ENCODE measurements at places on chromosomes 3 and 15.

- peaks cover 11% of the 10 kb centered on the region for H3K4me1 ChIP-seq
- H3K27me3 ChIP-seq = no peaks in the 10 kb centered on the region
- no peak overlapping the region for H3K4me3 ChIP-seq
- H3K36me3 ChIP-seq = peaks cover 16% of the 10 kb centered on the region
- H3K27ac ChIP-seq = peak overlapping the region; percentile 2
Observed at GRCh38 chr3:186540221-186540834, 3.9 kb downstream of the CRYGS start.

- DNase-seq = no peak
- no peak overlapping the region for H3K4me3 ChIP-seq
- no peak overlapping the region for H3K27ac ChIP-seq
- H3K4me1 ChIP-seq = no peaks in the 10 kb centered on the region
- H3K27me3 ChIP-seq = no peaks in the 10 kb centered on the region
Observed at GRCh38 chr3:128489927-128490649, 2.9 kb downstream of the GATA2 start.

DNA sequence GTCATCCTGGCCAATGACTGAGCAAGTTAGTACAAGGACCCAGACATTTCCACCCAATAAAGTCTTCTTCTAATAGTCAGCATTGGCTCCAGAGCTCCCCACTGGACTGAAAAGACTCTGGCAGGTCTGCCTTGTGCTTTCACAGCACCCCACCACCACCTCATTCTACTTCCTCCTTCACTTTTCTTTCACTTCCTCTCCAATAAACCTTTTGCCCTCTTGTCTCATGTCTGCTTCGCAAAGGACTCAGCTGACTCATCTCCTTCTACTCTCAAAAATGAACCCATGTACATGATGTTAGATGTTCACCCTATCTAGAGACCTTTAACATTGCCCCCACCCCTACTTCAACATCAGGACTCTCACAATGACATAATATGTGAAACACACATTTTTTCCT is 181.0 kb upstream of the PPP2R3A start:
- H3K27ac ChIP-seq = no peak overlapping the region
- H3K27me3 ChIP-seq = no peaks in the 10 kb centered on the region
- H3K36me3 ChIP-seq = no peaks in the 10 kb centered on the region
- DNase-seq = peak; percentile 85

DNA sequence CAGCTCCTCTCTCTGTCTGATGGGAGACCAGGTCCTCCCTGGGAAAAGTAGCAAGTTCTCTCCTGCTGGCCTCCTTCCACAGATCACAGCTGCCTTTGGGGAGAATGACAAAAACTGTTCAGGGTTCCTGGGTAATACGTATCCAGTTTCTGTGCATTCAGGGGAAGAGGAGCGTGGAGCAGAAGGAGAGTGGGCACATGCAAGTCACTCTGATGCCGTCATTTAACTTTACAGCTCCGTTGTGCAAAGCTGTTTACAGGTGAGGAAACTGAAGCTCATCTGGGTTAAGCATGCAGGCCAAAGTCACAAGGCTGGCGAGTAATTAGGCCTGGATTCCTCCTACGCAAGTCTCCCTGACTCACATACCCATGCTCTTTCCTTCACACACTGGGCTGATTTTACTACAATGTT is 7.5 kb upstream of the TM4SF1 start:
- H3K4me3 ChIP-seq = no peak overlapping the region
- H3K27me3 ChIP-seq = no peaks in the 10 kb centered on the region
- H3K36me3 ChIP-seq = no peaks in the 10 kb centered on the region
- no peak for DNase-seq
- H3K27ac ChIP-seq = no peak overlapping the region

DNA sequence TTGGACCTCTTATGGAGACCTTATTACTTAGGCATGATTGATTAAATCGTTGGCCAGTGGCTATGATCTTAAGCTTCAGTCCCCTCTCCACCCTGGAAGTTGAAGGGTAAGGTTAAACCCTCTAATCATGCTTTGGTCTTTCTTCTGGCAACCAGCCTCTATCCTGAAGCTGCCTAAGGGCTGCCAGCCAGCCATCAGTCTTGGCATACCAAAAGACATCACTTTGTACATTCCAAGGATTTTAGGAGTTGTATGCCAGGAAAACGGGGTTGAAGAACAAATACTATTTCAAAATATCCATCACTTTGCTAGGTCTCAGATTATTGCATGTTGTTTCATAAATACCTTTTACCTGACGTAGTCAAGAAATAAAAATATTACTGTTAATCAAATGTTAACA is 28.9 kb downstream of the UBE2E2 start:
- no peak overlapping the region for H3K4me3 ChIP-seq
- no peaks in the 10 kb centered on the region for H3K36me3 ChIP-seq
- H3K27me3 ChIP-seq = no peaks in the 10 kb centered on the region
- H3K27ac ChIP-seq = no peak overlapping the region
- H3K4me1 ChIP-seq = no peaks in the 10 kb centered on the region

DNA sequence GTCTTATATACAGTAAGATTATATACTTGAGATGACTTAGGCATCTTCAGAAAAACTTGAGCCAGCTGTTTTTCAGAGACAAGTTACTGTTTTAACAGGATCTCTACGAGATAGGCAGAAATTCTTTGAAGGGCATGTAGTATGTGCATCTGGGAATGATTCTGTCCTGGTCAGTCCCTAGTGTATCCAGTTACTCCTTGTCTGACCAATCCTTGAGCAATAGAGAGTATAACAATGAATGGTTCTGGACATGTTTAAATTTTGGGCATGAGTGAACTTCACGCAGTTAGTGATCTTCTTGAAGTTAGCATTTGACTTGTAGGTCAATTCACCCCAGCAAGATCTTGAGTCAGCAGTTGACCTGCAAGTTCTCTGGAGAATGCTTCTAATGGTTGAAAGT is 24.7 kb upstream of the HHLA2 start:
- H3K27ac ChIP-seq = no peak overlapping the region
- no peaks in the 10 kb centered on the region for H3K4me1 ChIP-seq
- no peaks in the 10 kb centered on the region for H3K27me3 ChIP-seq
- H3K36me3 ChIP-seq = no peaks in the 10 kb centered on the region
- DNase-seq = no peak

DNA sequence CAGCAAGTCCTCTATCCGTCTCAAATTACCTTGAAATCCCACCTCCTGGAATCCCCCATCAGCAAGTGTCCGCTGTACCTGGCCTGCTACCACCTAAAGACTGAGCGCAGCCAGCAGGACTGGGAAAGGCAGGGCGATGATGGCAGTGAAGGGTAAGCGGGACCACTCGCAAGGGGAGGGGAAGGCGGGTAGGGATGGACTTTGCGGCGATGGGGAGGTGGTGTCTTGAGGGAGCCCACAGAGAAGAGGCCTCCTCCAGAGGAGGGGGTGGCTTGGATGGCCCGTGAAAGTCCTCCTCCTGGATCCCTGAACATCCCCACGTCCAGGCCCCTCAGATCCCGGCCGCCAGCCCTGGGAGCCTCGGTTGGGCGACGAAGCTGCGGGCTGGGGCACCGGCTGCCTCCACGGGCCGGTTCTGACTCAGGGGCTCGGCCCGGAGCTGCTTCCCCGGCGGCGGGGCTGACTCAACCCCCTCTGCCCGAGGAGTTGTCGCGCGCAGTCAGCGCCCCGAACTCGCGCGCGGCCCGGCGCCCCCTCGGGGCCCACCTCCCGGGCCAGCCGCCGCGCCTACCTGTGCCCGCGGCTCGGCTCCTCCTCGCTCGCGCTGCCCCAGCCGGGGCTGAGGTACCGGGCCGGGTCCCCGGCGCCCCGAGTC is 512 bp downstream of the LARP6 start:
- no peak for DNase-seq
- no peaks in the 10 kb centered on the region for H3K27me3 ChIP-seq
- H3K36me3 ChIP-seq = no peaks in the 10 kb centered on the region
- H3K4me3 ChIP-seq = no peak overlapping the region
- H3K4me1 ChIP-seq = peaks cover 2% of the 10 kb centered on the region
- no peak overlapping the region for H3K27ac ChIP-seq

- H3K27ac ChIP-seq = no peak overlapping the region
- H3K36me3 ChIP-seq = no peaks in the 10 kb centered on the region
- DNase-seq = no peak
- H3K4me1 ChIP-seq = no peaks in the 10 kb centered on the region
Observed at GRCh38 chr15:27086149-27086548, 115.2 kb downstream of the GABRG3 start.

- H3K4me3 ChIP-seq = no peak overlapping the region
- no peaks in the 10 kb centered on the region for H3K27me3 ChIP-seq
- H3K4me1 ChIP-seq = no peaks in the 10 kb centered on the region
- DNase-seq = no peak
- H3K27ac ChIP-seq = no peak overlapping the region
Observed at GRCh38 chr3:126546013-126546412, 12.7 kb downstream of the C3orf22 start.

DNA sequence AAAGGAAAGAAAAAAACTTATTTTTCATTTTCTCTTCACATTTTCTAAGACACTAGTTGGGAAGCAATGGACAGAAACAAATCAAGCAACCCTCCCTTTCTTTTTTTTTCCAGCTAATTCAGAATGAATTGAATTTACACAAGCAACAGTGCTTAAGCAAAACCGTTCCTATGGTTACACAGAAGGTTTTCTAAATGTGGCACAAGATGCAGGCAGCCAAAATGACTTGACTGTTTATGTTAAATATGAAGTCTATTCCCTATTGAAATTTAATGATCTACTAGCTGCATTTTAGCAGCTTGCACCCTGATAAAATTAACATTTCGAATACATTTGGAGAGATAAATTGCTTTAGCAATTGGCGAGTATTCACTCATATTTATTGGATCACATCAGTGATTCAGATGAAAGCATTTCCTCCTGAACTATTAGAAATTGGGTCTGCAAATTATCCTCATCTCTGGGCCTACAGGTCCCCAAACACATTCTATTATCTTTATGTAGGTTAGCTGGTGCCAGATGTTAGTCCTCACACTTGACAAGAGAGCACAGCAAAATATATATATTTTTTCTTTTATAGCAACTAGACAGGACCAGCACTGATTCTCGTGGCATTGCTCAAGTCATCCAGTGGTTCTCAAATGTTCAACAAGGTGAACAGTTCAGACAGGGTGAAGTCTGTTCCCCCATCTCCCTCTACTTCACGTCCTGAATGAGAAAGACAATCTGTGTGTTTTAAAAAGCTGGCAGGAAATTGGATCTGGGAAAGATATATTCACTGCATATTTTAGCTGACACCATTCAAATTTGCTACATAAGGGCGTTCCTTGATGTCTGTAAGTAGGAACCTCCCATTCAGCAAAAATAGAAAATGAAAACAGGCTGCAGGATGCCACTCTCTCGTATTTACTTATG is 463.6 kb upstream of the KCNMB2 start:
- H3K4me1 ChIP-seq = no peaks in the 10 kb centered on the region
- no peaks in the 10 kb centered on the region for H3K27me3 ChIP-seq
- H3K27ac ChIP-seq = no peak overlapping the region
- DNase-seq = no peak
- H3K36me3 ChIP-seq = no peaks in the 10 kb centered on the region
- no peak overlapping the region for H3K4me3 ChIP-seq

DNA sequence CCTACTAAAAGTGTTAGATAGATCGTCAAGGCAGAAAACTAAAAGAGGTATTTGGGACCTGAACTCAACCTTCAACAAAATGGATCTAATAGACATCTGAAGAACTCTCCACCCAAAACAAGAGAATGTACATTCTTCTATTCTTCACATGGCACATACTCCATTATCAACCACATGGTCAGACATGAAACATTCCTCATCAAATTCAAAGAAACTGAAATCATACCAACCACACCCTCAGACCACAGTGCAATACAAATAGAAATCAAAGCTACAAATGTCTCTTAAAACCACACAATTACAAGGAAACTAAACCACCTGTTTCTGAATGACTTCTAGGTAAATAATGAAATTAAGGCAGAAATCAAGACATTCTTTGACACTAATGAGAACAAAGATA is 984.1 kb upstream of the GBE1 start:
- DNase-seq = no peak
- no peaks in the 10 kb centered on the region for H3K36me3 ChIP-seq
- H3K4me3 ChIP-seq = no peak overlapping the region
- no peaks in the 10 kb centered on the region for H3K27me3 ChIP-seq
- H3K4me1 ChIP-seq = no peaks in the 10 kb centered on the region

DNA sequence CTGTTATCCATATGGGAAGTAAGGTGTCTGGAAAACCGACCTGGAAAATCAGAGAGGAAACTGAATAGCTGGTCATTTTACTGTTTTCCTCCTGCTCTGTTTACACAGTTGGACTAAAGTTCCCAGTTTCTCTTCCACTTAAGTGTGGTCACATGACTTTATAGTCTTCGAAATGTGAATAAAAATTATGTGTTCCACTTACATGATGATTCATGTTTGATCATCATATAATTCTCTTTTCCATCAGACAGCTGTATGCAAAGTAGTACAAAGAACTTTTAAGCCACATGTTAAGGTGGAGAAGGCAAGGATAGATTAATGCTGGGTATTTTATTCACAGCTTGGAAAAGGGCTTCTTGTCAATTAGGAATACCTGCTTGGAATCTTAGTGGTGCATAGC is 525.5 kb upstream of the BCHE start:
- no peaks in the 10 kb centered on the region for H3K27me3 ChIP-seq
- no peak for DNase-seq
- H3K36me3 ChIP-seq = no peaks in the 10 kb centered on the region
- H3K4me1 ChIP-seq = no peaks in the 10 kb centered on the region
- no peak overlapping the region for H3K27ac ChIP-seq

DNA sequence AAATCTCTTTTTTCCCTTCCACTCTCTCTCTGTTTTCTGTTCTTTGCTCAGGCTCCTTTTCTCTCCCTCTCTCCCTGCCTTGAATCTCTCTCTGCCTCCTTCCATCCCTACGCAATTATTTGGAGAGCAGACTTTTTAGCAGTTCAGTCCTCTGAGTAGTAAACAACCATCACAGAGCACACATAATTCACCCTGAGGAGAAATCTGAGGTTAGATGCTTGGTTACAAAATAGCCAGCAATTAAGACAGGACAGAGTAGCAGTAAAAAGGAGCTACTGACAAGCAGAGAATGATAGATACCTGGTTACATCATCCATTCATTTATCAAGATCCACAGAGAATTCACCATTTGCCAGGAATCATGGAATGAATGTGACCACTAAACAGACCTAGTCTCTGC is 25.5 kb downstream of the SLC9A9 start:
- no peaks in the 10 kb centered on the region for H3K36me3 ChIP-seq
- H3K27ac ChIP-seq = no peak overlapping the region
- no peaks in the 10 kb centered on the region for H3K27me3 ChIP-seq
- H3K4me1 ChIP-seq = no peaks in the 10 kb centered on the region
